ENCODE measurements at places on chromosomes 11 and 22.

GRCh38 chr11:24373516-24373915 is 123.3 kb upstream of the LUZP2 start:
- no peak for DNase-seq

DNA sequence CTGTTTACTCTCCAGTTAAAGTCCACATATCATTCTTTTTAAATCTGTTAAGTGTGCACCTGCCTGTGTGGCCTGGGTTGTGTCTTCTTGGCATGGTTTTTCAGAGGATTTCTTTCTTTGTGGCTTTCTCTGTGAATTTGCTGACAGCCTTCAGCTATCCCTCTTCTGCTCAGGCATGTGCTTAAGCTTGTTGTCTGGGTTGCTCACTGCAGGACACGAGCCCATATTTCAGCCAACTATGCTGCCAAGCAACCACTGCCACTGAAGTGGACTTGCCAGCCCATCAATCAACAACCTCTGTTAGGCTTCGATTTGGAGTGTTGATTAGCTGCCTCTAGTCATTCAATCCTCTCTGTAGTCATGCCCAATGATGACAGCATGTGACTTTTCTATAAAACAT is 18.4 kb downstream of the OR51I2 start:
- no peak for DNase-seq

- no peak for DNase-seq
These were observed 16.1 kb downstream of the MICAL2 start for GRCh38 chr11:12126344-12127019.

DNA sequence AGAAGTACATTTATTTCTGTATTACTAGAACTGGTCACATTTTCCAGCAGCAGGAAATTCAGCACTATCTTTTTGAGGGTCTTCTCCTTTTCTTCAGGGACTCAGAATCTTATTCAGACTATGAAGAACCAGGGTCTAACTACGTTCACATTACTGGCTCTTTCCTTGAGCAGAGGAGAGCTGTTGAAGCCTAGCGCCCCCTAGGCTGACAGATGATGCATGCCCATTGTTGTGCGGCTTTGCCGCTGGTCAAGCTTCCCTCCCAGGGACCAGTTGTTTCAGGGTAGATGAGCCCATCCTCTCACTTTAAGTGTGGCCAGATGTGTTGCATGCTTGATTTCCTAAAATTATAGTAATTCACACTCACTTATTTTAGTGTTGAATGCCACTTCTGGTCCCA is 168.2 kb upstream of the PDGFD start:
- no peak for DNase-seq

DNA sequence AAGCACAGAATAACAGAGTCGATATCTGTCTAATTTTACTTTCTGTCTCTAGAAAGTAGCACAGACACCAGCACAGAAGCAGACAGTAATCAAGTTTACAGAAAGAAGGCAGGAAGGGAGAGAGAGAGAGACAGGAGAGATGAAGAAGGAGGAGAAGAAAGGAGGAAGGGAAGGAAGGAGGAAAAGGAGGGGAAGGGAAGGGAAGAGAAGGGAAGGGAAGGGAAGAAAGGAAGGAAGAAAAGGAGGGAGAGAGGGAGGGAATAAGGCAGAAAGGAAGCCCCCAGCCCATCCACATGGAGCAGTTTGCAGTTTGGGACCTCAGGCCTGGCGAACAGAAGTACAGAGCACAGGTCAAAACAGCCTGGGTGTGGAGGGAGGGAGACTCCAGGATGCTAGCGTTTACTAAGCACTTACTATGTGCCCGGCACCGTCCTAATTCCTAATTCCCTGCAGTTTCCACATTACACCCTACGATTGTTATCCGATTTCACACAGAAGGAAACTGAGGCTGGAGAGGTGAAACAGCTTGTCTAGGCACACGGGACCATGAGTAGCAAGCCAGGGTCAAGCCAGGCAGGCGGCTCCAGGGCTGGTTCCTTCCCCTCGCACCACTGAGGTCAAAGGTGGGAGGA is 46.0 kb upstream of the WNT7B start:
- no peak for DNase-seq

- DNase-seq: no peak
These were observed at the start of gene MS4A3 for GRCh38 chr11:60056349-60056969. Gene MS4A3 (plus strand): TSS chr11:60056665. CDS start chr11:60061161, 4,496 bp downstream.

DNA sequence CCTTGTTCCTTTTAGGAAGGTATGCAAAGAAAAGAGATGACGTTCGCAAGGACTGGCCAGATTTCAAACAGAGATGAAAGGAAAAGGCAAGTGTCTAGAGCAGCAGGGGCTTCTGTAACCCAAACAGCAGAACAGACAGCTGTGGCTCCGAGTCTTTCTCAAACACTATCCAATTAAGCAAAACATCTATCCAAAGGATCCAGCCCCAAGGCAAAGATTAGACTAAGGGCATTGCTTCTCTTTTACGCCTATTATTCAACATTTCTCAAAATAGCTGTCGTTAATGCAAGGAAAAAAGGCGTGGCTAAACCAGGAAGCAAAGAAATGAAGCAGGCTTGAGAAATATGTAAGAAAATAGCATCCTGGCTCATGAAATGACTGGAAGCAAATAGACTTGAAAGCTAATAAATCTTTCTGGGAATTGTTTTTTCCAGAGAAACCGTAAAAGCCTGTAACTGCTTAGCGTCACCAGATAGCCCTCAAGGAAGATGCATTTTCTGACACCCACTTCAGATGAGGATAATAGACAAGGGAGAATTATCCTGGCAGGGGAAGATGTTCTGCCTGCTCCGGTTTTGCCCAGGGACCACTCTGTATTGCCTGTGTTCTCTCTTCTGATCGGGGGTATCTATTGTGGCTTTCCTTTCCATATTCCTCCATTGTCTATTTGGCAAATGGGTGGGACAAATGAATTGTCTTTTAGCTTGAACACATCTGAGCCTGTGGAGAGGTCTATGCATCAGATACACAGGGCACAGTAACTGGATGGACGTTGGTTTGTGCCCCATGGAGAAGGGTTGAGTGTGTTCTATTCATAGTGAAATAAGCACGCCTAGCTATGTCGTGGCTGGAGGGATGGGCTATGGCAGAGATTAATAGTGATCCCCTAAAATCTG is 20.2 kb downstream of the C11orf96 start:
- DNase-seq: peak; percentile 63

DNA sequence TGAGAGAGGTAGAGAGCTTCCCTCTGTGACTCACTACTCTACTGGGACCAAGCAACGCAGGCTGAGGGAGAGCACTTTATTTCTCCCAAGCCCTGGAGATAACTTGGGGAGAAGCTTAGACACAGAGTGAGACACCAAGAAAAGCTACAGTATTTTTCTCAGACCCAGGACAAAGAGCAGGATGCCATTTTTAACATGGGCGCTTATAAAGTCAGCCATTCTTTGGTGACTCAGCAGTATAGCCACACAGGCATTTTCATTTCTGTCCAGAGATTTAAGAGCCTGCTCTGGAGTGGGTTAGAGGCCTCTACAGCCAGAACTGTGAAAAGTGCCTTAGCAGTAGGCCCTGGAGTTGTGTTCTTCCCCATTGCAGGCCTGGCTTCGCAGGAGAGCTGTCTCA is 55.0 kb upstream of the GLYAT start:
- DNase-seq: no peak

- DNase-seq: no peak
These were observed 22.0 kb downstream of the RSPH14 start for GRCh38 chr22:23119494-23120414.

Measured in NCI-H1417 (cell line).